ENCODE measurements at places on chromosomes 6 and 20. TPM values are rescaled to one million over a fixed set of nuclear protein-coding genes. Genes with fewer than 3 reads are reported as not detected.
A peak's percentile ranks its signal among the peaks of the same experiment; 100 is the strongest.

GRCh38 chr20:46683668-46683938 lies 5.6 kb downstream of the TP53RK start:
- no peak for DNase-seq

Gene SIRPB1
- total RNA-seq = 8.0 TPM

Gene NHLRC1
- 2.6 TPM for total RNA-seq

Gene AARS2
- 10.8 TPM for total RNA-seq

DNA sequence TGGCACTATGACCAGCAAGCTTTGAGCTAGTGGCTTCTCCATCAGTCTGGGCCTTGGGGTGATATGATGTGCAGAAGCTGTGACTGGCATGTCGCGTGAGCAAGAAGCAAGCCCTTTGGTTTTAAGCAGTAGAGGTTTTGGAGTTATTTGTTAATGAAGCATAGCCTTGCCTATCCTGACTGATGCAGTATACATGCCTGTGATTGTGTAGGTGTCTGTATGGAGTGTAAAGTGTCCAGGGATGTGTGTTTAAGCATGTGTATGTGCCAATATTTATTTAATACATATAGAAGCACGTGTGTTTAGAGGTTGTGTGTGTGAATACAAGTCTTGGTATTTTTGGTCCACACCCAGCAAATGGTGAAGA lies 61.0 kb upstream of the CCDC167 start:
- no peak for DNase-seq

Gene SLC35D3
- total RNA-seq = not detected

DNA sequence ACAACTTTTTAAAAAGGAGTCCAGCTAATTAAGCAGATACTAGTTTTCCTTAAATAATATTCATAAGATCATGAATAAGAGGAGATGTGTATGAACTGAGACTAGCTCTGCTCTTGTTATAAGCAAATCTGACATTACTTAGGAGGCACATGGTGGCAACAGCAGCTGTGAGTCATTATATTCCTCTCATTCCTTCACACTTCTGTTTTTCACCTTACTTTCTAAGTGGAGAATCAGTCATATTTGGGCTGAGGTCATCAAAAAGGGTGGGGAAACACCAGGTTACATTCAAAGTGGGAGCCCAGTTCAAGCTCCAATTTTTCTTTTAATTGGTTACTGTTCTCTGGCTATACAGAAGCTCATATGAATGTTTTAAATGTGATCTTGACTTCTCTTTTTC lies 6.0 kb upstream of the RIPPLY2 start:
- DNase-seq = no peak

DNA sequence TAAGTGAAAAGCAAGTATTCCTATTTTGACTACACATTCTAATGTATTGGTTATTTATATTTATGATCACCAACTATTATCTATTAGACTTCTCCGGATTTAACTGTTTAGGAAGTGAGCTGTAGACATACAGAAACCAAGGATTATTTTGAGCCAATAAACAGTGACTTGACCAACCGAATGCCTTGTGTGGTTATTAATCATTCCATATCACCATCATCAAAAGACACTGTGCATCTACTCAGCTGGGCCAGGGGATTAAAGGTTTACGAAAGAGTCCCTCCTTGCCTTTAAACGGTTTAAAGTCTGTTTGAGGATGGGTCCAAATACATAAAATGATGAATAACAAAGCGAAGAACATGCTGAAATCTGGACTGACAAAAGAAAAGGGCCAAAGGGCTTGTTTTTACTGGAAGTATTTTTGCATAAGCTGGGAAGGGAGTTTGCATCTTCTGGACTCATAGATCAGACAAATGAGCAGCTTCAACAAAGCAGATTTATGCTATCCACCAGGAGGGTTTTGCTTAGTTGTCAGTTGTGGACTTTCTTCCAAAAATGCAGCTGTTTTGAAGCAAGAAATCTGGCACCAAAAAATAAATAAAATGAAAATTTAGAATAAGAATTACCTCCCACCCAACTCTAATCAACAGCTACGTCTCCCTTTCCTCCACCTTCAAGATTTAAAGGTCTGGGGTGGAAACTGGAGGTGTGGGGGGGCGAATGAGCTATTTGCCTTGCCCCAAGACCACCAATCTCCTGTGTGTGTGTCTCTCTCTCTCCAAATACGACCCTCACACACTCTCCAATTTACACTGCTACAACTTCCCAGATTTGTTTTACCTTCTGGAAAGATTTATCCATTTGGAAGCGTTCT lies 33.6 kb upstream of the ID4 start:
- peak; percentile 72 for DNase-seq

DNA sequence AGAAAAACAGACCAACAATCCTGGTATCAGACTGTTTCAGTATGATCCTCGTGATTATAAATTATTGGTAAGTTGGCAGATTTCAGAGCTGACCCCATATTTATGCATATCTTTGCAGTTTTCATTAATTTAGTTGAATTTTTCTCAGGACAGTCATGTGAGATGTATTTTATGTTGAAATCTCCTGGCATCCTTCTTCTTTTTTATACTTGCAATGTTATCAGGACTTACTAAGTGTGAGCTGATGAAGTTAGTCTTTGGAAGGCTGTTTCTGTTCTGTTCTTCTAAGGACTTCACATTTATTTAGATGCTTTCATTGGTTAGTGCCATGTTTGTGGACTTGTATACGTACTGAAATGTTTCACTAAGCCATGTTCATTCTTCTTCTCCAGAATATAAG lies 17.2 kb downstream of the SMPDL3A start:
- peak; percentile 75 for DNase-seq

GRCh38 chr20:34808583-34808982 lies 16.9 kb downstream of the NCOA6 start:
- no peak for DNase-seq

Gene CST7
- 28.0 TPM for total RNA-seq

DNA sequence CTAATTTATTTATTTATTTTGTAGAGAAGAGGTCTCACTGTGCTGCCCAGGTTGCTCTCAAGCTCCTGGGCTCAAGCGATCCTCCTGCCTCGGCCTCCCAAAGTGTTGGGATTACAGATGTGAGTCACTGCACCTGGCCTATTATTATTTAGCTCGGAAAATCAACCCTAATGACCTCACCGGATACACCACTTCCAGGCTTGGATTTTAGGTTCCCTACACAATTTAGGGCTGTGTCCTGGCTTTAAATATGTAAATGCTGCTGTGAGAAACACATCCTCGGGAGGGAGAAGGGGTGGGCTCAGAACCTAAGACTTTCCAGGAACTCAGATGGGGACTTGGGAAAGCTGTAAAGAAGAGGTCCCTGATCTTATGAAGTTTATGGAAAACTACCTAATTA lies 51.0 kb upstream of the SLC32A1 start:
- no peak for DNase-seq

DNA sequence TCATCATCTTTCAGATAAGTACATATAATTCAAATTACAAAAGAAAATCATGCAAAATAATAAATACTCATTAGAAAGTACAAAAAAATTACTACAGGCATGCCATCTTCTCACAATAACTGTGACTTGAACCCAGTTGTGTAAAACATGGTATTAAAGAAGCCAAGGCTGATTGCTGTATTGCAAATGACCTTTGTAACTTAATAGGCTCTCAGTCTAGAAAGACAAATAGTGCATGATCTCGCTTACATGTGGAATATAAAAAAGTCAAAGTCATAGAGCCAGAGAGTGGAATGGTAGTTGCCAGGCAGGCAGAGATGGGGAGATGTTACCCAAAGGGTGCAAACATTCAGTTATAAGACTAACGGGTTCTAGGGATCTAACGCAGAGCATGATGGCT lies 626.1 kb downstream of the COL12A1 start:
- no peak for DNase-seq

Gene TRIM10
- total RNA-seq = not detected

- no peak for DNase-seq
Measured at GRCh38 chr6:57173886-57174510, 1.9 kb downstream of the BAG2 start.

DNA sequence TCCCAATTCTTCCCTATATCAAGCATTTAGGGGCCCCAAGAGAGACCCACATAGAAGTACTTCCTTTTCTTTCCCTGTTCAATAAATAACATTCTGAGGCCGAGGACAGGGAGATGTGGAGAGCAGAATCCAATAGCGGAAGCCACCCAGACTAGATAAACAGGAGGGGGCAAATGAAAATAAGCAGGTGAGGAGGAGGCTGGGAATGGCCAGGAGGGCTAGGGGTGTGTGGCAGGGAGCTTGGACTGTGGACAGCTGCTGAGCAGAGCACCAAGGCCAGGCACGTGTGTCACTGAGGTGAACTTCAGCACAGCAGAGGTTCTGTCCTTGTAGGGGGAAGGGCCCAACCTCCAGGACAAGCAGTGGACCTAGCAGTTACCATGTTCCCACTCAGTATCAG lies 339.2 kb downstream of the FOXA2 start:
- no peak for DNase-seq

DNA sequence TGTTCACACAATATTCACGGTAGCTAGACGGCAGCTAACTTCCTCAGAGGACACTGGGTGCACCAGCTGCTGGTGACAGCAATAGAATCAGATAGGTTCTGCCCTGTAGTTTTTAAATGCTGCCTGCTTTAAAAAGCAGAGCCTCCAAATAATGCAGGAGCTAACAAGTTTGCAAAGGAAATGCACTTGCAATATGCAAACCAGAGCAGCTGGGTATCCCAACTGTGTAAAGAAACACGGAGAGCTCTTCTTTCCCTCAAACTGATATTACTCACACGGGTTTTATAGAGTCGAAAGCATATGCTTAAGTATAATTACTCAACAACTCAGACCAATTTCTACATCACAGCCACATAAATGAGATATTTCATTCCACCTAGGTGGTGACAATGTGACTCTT lies 432.7 kb downstream of the TFAP2A start:
- no peak for DNase-seq
